ENCODE measurements at places on chromosomes 6 and 20.

DNA sequence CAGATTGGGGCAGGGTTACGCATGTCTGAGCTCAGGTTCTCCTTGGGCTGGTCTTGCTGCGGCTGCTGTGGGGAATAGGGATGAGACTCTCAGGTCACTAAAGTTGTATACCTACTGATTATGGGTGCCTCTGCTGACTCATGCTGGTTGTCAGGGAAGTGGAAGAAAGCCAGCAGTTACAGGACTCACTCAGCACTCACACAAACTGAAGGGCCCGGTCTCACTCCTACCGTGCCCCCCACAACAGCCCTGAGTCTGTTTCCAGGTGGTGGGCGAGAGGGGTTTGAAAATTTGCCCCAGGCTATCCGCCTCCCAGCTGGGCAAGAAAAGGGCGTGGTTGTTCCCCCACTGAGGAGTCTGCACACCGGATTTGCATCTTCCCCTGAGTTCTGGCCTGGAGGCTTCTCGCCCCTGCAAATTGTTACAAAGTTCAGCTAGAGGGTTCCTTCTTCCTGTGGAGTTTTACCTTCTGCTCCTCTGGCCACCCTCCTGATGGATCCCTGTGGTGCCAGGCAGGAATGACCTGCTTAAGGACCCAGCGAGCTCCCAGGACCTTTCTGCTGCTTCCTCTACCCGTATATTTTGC lies 659.2 kb downstream of the HDGFL1 start:
- DNase-seq: no peak

DNA sequence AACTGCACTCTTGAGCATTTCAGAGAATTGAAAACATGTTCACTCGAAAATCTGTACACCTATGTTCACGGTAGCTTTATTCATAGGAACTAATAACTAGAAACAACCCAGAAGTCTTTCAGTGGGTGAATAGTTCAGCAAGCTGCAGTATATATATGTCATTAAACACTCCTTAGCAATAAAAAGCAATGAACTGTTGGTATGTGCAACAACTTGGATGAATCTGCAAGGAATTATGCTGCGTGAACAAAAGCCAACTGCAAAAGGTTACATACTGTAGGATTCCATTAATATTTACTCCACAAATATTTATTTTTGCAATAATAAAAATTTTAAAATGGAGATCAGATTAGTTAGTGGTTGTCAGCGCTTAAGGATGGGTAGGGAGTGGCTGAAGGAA lies 22.1 kb upstream of the FKBP1A start:
- DNase-seq: no peak

- no peak for DNase-seq
Measured at GRCh38 chr20:9129756-9130155, 60.9 kb downstream of the PLCB4 start.

DNA sequence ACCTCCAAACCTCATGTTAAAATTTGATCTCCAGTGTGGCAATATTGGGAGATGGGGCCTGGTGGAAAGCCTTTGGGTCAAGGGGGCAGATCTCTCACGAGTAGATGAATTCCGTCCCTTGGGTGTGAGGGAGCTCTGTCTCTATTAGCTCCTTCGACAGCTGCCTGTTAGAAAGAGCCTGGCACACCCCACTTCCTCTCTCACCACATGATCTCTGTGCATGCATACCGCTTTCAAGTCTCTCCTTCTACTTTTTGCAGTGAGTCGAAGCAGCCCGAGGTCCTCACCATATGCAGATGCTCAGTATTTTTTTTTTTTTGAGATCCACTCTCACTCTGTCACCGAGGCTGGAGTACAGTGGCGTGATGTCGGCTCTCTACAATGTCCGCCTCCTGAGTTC lies 176.9 kb downstream of the SYNDIG1 start:
- no peak for DNase-seq

Data from GM12878 (cell line).